ENCODE measurements at places on chromosomes 13 and 19.

- DNase-seq = no peak
Measured at GRCh38 chr13:102597029-102597961, 509 bp downstream of the TPP2 start.

GRCh38 chr19:51030631-51031030, 4.2 kb downstream of the KLK12 start:
- DNase-seq = no peak

DNA sequence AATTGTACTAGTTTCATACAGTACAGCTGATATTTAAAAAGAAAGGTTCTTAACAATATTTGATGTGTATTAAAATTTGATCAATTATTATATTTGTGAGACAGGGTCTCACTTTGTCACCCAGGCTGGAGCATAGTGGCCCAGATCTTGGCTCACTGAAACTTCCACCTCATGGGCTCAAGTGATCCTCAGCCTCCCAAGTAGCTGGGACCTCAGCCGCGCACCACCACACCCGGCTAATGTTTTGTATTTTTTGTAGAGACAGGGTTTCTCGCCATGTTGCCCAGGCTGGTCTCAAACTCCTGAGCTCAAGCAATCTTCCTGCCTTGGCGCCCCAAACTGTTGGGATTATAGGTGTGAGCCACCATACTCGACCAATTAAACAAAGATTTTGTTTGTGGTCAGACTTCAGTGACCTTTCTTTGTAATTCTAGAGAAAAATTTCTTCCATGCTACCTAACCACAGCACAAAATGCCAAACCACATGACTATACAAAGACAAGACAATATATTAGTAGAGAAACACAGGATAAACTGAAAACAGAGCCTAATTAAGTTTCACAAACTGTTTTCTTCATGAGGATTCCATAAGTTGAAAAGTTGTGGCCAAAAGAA, 59.6 kb downstream of the RBM26 start:
- DNase-seq = no peak

DNA sequence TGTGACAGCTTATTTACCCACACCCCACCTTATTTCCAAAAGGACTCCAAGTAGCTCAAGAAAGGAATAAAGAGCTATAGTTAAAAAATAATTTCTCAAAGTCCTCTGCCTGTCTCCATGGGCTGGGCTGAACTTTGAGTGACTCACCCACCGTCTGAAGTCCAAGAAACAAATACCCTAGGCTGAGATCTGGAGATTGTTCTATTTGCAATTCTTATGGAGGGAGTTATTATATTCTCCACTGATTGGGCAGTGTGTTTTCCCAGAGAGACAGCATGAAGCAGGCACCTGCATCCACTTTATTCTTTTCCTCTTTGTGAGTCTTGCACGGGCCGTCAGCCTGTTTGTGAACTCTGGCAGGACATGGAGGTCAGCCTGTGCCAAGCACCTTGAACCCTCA, 63.2 kb downstream of the SHISA2 start:
- DNase-seq = no peak

DNA sequence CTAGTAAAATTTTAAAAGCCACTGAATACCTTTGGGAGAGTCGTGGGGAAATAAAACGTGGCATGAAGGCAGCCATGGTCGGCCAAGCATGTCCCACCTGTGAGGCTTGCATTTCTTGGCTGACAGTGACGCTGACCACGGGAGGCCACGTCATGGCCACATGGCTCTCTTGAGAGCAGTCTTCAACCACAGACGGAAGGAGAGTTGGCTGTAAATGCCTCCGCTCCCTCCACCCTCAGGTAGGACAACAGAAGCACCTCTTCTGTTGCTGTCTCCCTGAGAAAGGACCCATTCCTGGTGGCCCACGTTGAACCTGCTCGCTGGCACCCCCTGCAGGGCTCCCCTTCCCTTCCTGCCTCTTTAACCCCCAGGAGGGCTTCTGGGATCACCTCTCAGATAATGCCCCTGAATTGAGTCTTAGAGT, 10.6 kb upstream of the LRRC25 start:
- DNase-seq = no peak

GRCh38 chr13:109587689-109588088, 198.7 kb downstream of the IRS2 start:
- DNase-seq = no peak

GRCh38 chr13:63044589-63045313, 1629.1 kb upstream of the PCDH20 start:
- DNase-seq = no peak

DNA sequence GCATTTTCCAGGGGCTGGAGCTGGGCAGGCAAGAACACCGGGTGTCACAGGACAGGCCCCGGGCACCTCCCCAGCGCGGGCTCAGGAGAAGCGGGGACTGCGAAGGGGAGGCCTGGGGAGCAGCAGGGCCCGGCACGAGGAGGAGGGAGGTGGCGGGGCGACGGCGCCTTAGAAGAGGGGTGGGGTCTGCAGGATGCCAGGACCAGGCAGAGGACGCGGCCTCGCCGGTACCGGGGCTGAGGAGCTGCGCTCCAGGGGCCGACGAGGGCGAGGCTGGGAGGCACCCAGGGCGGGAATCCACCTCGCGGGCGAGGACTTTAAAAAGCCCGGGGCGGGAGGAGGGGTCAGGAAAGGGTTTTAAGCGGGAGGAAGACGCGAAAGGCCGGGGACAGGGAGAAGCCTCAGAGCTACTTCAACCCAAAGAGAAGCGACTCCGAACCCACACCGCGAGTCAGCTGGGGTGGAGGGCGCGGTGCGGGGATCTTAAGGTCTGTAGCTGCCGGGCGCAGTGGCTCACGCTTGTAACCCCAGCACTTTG, 665 bp downstream of the ZNF347 start:
- DNase-seq = no peak

- no peak for DNase-seq
Measured at GRCh38 chr13:71252184-71252704, 614.8 kb downstream of the DACH1 start.

DNA sequence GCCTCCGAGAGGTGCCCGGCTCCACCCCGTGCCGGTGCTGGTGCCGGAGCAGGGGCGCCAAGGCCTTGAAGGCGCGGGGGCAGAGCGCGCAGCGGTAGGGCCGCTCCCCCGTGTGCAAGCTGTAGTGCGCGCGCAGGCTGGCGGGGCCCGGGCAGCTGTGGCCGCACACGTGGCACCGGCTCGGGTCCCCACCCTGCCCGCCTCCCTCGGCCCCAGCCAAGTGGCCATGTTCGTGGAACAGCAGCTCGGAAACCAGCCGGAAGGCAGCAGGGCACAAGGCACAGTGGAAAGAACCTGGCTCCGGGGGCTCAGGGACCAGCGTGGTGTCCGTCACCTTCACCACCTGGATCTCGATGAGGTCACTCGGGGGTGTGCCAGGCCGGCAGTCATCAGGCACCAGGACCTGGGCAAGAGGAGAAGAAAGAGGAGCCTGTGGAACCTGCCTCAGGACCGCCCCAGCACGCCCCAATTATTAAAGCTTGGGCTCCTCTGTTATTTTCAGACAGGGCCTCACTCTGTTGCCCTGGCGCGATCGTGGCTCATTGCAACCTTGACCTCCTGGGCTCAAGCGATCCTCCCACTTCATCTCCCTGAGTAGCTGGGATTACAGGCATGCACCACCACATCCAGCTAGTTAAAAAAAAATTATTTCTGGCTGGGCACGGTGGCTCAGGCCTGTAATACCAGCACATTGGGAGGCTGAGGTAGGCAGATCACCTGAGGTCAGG, 2.0 kb downstream of the ZNF784 start:
- DNase-seq = no peak

DNA sequence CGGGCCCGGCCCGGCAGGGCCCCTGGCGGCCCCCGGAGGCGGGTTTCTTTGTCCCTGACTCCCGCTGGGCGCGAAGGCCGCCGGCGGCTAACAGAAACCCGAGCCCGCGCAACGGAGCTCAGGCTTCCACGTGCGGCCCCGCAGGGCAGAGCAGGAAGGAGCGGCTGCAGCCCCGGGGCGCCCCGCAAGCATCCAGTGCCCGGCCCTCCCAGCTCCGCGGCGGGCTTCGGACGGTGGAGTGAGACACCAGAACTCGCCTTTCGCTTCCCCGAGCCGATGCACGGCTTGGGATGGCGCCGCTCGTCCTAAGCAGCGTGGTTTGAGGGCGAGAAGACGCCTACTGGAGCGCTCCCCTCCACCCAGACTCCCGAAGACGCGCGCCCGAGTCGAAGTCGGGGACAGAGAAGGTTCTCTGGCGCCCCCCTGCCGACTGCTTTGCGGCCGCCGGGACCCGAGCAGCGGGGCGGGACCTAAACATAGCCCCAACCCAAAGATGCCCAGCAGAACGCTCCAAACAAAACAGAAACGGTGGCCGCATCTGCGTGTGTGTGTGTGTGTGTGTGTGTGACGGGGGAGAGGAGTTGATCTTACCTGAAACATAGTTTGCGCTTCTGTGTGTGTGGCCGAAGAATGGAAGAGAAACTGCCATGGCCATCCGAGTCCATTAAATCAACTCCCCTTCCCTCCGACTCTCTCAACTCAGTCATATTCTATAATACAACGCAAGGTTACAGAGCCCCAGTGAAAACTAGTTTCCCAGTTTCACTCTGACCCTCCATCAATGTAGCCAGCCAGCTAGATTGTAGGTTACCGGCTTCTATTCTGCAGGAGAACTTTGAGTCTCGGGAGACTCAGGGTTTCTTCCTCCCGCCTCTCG, 629 bp upstream of the FGF9 start:
- DNase-seq = peak; percentile 48

- DNase-seq = no peak
Measured at GRCh38 chr19:51803967-51804366, 9.0 kb downstream of the FPR3 start.

DNA sequence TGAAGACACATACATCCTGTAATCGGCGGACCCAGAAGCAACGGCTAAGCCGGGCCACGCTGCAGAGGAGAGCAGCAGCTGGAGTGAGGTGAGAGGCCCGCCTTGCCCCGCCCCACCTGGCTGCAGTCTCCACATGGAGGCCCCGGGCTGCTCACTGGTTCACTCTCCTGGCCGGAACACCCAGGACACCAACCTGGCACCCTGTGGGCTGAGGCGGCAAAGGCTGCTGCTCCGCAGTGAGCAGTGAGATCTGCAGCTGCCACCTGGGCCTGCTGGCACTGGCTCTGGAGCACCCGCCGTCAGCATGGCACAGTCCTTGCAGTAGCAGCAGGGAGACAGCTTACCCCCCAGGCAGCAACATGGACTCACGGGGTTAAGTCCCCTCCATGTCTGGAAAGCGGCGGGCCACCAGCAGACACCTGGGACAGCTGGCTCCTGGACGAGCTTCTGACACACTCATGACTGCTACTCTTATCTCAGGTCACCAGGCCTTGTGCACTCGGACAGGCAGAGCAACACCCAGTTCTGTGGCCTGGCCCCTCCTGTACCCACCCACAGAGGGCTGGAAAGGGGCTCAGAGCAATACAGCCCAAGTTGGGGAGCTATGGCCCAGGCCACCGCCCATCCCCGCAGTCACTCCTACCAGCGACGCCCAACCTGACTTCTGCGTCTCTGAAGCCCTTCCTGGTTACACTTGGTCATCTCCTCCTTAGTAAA, 13.2 kb upstream of the KPTN start:
- no peak for DNase-seq

GRCh38 chr13:59837101-59837500, 326.6 kb downstream of the DIAPH3 start:
- DNase-seq = no peak

DNA sequence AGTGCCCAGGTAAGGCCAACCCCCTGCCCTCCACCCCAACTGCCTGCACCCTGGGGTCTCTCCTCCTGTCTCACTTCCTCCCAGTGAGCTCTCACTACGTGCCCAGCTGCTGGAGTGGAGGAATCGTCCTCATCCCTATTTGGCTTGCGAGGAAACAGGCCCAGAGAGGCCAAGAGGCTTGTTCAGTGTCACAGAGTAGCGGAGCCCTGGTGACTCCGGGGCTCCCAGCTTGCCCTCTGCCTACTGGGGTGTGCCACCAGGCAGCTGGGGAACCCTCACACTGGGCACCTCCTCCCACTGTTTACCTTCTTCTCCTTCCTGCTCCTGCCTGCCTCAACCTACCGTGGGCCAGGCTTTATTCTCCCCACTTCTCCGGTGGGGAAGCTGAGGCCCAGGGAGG, 5.6 kb downstream of the TMED1 start:
- DNase-seq = no peak

- DNase-seq = no peak
Measured at GRCh38 chr19:30862876-30863275, 486.4 kb downstream of the TSHZ3 start.

GRCh38 chr19:18436671-18437490, 1.1 kb downstream of the ISYNA1 start:
- peak; percentile 66 for DNase-seq

DNA sequence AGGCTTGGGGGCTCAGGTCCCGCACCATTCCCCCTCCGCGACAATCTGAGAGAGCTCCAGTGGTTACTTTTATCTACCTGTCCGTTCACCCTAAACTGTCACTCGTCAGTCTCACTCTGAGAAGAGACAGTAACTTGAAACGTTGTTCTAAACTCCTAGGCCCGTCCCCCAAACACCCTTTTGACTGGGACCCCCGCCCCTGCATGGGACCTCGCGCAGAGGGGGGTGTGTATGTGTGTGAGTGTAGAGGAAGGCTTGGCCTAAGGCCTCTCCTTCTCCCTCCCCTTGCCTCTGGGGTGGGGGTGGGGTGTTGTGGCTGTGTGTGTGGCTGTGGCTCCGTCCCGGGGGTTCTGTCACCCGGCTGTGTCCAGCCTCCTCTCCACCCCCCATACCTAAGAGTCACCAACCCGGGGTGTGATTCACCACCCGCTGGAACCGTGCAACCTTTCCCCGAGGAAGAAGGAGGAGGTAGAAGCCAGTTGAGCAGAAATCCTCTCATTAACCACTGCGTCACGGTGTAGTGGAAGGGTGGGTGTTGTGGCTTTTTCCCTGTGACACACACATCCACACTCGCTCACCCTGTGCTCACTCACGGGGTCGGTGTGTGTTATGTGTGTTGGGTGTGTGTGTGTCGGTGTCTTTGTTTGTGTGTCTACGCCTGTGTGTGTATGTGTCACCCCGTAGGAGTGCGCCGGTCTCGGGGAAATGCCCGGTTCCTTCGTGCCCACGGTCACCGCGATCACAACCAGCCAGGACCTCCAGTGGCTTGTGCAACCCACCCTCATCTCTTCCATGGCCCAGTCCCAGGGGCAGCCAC, 2.4 kb downstream of the FOSB start:
- DNase-seq = no peak

All from stimulated activated CD8-positive, alpha-beta memory T cell treated with anti-CD3 and anti-CD28 coated beads, Interleukin-2, amount 100 ng/mL, for 1 hour (primary cell).